A375 (cell line): ENCODE measurements at places on chromosomes 6 and 20. TPM values are rescaled to one million over a fixed set of nuclear protein-coding genes. Genes with fewer than 3 reads are reported as not detected.

OR2B6 gene
- not detected in 2 replicates for total RNA-seq

KIZ gene
- total RNA-seq: 13.1 and 15.0 TPM in 2 replicates

COL12A1 gene
- total RNA-seq: 24.8 and 27.5 TPM in 2 replicates

TFAP2D gene
- total RNA-seq: not detected in 2 replicates

SLC22A2 gene
- not detected in 2 replicates for total RNA-seq

DLK2 gene
- 4.9 and 7.1 TPM in 2 replicates for total RNA-seq

RFX6 gene
- not detected in 2 replicates for total RNA-seq

DST gene
- total RNA-seq: 61.8 and 83.9 TPM in 2 replicates

MOXD1 gene
- total RNA-seq: 3.6 and 4.1 TPM in 2 replicates
